ENCODE measurements at places on chromosomes 5 and 9.

DNA sequence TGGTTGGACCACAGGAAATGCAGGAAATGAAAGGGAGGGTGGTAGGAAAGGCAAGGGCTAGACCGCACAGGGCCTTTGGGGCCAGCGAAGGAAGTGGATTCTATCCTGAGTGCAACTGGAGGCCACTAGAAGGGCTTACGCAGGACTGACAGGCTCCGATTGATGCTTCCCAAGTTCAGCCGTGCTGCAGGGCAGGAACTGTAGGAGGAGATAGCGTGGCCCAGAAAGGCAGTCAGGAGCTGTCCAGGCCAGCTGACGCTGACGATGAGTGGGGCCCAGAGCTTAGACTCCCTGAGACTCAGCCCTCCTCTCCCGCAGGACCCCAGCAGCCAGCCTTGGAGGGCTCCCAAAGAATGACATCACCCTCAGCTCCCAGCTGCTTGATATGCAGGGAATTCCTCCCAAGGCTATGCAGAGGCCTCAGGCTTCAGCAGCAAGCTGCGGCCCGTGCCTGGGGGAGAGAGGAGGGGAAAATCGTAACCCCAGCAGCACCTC, 48.8 kb downstream of the KCNIP1 start:
- DNase-seq, result peak; percentile 55

- no peak for DNase-seq
These were observed 27.3 kb downstream of the GIN1 start for GRCh38 chr5:103092676-103093075.

- DNase-seq, result no peak
These were observed 425.1 kb downstream of the ARHGEF28 start for GRCh38 chr5:74051076-74051475.

- peak; percentile 54 for DNase-seq
These were observed 1.8 kb downstream of the IL6ST start for GRCh38 chr5:55993013-55993412.

DNA sequence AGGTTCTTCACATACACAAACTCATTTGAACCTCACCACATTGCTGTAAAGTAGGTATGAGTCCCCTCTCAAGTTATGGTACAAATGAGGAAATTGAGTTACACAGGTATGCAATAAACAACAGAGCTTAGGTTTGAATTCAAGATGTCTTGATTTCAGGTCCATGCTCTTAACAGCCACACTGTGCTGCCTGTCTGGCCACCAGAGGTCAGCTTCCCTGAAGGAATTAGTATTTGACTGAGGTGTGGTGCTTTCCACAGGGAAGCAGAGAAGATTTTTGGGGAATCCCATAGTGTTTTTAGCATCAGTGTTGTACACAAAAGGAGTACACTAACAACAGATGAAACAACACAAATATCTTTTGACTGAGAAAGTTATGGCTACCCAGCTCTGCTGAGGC, 94.4 kb upstream of the ITGA1 start:
- peak; percentile 9 for DNase-seq

DNA sequence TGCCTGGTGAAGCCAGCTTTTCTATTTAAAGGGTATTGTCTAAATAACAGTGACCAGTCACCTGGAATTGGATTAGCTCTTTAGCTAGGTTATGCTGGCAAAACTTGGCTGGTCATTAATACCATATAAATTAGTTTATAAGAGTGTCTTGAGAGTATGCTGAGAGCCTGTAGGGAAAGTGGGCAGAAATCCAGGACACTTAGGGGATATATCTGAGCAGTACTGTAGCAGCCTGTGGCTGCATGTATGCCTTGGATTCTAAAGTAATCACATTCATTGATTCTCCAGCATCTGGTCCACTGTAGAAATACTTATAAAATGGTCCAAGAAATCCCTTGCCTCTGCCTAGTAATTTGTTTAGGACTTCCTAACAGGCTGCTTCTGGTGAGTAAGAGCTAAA, 288.9 kb upstream of the DMAC1 start:
- DNase-seq, result no peak

- DNase-seq, result no peak
These were observed 29.8 kb upstream of the GZMA start for GRCh38 chr5:55072666-55073065.

DNA sequence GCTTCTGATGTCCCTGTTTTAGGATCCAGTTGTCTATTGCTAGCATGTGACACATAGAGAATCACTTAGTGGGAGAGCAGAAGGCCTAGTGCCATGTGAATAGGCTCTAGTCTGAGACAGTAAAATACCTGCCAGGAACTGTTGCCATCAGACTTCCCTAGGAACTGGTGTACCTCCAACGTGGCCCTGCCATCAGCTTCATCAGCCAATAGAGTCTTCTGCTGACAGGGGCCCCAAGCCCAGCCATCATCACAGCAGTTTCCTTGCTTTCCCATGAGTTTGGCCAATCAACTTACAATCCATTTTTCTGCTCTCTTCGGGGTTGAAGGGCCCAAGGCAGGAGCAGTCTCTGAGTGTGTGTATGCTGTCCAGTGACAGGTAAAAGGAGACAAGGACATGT, 128.4 kb upstream of the ADRA1B start:
- DNase-seq, result no peak

DNA sequence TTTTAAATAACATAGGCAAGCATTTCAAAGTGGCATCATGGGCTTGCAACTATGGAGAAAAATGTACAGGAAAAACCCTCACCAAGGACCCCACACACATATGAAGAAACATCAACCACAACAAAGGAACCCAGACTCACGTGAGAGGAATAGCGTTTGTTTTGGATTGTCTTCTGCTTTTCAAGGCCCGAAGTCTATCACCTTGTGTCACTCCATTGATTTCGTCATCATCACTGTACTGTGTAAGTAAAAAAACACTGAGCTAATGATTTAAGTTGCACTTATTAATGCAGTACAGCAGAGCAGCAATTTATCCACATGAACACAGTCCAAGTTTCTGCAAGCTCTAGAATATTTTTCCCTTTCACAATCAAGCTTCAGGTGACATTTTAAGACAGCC, 72.4 kb downstream of the HABP4 start:
- no peak for DNase-seq

GRCh38 chr9:22232971-22233370, 213.7 kb upstream of the DMRTA1 start:
- DNase-seq, result no peak

- no peak for DNase-seq
These were observed 13.8 kb downstream of the TMEM8B start for GRCh38 chr9:35842795-35843194.

- peak; percentile 50 for DNase-seq
These were observed 11.8 kb downstream of the DEPDC1B start for GRCh38 chr5:60687927-60688720.

- DNase-seq, result no peak
These were observed 23.1 kb downstream of the SKP1 start for GRCh38 chr5:134153657-134154056.

DNA sequence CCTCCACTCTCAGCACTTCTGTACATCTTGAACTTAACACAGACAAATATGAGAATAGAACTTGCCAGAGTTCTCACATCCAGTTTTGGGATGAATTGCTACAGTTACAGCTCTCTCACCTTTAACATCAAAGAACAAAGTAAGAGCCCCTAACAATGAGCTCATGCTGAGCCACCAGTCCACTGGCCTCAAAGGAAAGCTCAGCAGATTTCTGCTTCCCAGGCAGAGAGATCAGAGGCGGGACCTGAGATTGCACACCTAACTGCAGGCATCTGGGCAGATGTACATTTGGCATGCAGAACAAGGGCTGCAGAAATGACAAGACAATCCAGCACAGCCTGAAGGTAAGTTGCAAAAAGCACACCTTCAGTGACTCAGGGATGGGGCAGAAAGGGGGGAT, 300.9 kb downstream of the MRPS30 start:
- no peak for DNase-seq

DNA sequence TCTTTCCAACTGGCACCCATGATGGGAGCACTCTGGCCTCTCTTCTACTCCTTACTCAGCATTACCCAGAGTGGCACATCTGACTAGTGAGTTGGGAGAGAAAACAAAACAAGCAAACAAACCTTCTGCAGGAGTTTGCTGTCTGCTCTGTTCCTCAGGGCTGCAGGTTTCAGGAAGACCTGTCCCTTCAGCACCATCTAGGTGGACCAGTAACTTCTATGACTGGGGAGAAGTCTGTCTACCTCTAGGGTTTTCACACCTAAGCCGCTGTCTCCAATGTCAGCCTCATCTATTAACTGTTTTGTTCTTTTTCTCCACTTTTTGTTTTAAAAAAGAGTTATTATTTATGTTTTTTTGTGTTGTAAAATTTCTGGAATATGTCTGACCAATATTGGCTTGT, 58.7 kb downstream of the RAB3C start:
- DNase-seq, result no peak

GRCh38 chr9:83367326-83367725, 170.9 kb downstream of the FRMD3 start:
- no peak for DNase-seq

GRCh38 chr5:160493806-160494338, 72.2 kb downstream of the PTTG1 start:
- DNase-seq, result peak; percentile 45

GRCh38 chr5:8934455-8934854, 611.4 kb downstream of the SEMA5A start:
- DNase-seq, result no peak

DNA sequence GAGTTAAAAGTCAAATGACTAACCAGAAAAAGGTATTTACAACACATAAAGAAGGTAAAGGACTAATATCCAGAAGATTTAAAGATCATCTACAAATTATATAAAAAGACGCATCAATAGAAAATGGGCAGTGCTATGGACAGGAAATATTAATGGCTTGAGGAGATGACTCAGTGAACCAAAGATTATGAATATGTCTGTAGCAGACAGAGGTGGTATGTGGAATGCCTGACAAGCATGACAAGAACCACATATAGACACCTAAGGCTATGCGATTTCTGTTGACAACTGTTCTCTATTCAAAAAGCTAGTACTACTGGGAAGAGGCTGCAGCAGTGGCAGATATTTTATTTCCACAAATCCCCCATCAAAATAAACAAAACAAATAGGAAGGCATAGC, 177.0 kb upstream of the SH3GL2 start:
- DNase-seq, result no peak

GRCh38 chr9:108271646-108272348, 584.0 kb downstream of the ACTL7B start:
- DNase-seq, result no peak

GRCh38 chr9:79046401-79046800, 525.4 kb upstream of the TLE4 start:
- no peak for DNase-seq

- no peak for DNase-seq
These were observed 300.0 kb downstream of the PIK3R1 start for GRCh38 chr5:68515514-68515913.

GRCh38 chr9:30935730-30936129, 1448.7 kb upstream of the ACO1 start:
- no peak for DNase-seq

DNA sequence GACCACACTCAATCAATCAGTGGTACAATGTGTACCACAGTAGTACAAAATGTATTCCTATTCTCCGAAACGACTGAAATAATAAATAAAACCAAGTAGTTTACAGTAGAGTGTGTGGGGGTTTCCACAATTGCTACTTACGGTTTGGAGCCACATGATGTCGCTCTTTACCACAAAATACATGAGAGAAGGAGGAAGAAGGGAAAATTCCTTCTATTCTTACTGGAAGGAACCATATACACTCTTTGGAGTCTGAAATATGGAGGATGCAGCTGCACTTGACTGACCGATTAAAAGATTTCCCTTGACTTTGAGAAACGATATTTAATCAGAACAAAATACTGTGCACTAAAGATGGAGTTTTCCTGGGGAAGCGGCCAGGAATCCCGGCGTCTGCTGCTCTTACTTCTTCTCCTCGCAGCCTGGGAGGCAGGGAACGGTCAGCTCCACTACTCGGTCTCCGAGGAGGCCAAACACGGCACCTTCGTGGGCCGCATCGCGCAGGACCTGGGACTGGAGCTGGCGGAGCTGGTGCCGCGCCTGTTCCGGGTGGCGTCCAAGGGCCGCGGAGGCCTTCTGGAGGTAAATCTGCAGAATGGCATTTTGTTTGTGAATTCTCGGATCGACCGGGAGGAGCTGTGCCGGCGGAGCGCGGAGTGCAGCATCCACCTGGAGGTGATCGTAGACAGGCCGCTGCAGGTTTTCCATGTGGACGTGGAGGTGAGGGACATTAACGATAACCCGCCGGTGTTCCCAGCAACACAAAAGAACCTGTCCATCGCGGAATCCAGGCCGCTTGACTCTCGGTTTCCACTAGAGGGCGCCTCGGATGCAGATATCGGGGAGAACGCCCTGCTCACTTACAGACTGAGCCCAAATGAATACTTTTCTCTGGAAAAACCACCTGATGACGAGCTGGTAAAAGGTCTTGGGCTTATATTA, at the start of gene PCDHA4:
Gene PCDHA4 (plus strand): TSS at position 235 of the 942 bp plus-strand sequence.
- DNase-seq, result peak; percentile 64

DNA sequence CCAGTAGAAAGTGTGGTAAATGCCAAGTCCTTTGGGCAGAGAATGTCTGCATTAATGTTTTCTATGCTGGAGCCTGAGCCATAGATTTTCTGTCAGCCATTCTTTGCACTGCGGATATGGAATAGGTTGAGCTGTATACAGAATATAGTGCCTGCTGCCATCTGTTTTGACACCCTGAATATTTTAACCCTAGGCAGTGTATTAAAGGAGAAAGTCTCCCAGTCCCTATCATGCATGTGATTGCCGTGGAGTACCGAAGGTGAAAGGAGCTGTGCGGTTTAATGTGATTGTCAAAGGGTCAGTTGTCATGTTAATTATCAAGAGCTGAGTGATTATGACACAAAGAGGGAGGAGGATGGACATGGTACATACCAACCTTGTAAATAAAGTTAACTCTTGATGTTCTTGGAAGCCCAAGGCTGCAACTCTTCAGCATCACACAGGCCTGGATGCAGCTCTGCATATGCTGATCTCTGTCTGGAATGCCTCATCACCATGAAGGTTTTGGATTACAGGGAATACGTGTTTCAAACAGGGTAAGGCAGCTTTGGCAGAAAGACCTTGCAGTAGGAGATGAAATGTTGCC, 247.1 kb upstream of the ELAVL2 start:
- DNase-seq, result no peak

DNA sequence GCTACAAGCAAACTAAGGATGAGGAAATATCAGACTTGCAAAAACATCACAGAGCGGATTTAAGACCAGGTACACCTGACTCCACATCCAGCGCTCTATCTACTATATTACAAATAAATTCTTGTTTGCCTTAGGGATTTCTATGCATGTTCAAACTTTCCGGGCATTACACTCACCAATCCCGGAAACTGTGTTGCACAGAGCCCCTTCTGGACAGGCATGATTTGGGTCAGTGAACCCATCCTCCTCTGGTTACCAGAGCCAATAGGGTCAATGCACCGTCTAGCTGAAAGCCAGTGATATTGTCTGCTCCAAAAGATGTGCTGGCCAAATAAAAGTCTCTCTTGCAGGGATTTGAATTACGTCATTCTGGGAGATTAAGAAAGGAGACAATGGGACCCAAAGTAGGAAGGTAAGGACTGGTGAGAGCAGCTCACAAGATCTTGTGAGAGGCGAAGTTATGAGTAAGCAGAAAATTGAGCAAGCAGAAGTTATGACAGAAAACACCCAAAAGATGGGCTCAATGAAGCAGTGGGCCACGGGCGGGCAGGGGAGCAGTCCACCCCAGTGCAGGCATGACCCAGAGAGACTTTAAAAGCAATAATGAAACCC, 155.8 kb upstream of the RAI14 start:
- DNase-seq, result no peak
